ENCODE measurements at places on chromosomes 11 and 22. TPM values are rescaled to one million over a fixed set of nuclear protein-coding genes. Genes with fewer than 3 reads are reported as not detected.

The CALCA gene
- not detected for polyA plus RNA-seq

GRCh38 chr11:133984828-133985227, 28.1 kb upstream of the IGSF9B start:
- DNase-seq = no peak

GRCh38 chr11:102530558-102530957, at the start of gene MMP7:
Gene MMP7 (minus strand): TSS chr11:102530747. CDS start chr11:102530700, 47 bp downstream.
- no peak for DNase-seq

- no peak for DNase-seq
Measured at GRCh38 chr11:110293389-110293788, 3.0 kb downstream of the RDX start.

DNA sequence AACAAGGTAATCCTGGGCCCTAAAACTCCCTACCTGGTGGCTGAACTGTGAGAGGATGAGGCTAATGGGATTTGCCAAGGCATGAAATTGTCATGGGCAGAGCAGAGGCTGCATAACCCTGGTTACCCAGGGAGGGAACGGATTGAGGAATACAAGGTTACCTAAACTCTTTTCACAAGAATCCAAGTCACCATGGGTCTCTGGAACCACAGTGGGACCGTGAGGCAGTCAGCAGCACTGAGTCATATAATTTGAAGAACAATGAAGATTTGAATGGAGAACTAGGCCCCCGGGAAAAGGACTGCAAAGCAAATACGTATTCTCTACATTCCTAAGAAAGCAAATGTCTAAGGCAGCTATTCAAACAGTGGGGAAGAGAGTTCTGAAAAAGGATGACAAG, 19.8 kb downstream of the CAT start:
- DNase-seq = no peak

- DNase-seq = no peak
Measured at GRCh38 chr11:104098132-104098531, 61.7 kb downstream of the DDI1 start.

DNA sequence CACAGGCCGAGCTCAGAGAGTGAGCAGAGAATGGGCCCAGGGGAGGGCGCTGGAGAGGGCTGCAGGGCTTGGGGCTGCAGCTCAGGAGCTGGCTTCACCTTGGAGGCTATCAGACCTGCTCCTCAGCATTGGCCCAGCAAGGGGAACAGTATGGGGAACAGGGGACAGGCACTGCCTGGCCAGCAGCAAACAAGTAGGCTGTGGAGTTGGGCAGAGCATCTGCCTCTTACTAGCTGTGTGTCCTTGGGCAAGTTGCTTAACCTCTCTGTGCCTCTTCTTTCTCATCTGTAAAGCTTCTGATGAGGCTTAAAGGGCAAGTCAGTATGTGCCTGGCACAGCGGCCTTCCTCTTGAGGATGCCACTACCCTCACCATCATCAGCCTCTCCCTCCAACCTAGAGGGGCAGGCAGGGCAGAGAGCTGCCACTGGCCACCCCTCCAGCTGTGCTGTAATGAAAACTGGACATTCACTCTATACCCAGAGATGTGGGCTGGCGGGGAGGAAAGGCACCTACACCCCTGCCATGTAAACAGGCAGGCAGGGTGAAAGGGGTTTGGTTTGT, 7.5 kb upstream of the CDKN1C start:
- DNase-seq = peak; percentile 57

GRCh38 chr11:111047374-111047773, 198.2 kb upstream of the POU2AF2 start:
- no peak for DNase-seq
